ENCODE measurements at places on chromosomes 3 and 15.

GRCh38 chr15:40430271-40430805 lies 10.4 kb upstream of the BAHD1 start:
- no peak for DNase-seq

GRCh38 chr15:85329561-85330422 lies 50.6 kb upstream of the AKAP13 start:
- DNase-seq = peak; percentile 51

DNA sequence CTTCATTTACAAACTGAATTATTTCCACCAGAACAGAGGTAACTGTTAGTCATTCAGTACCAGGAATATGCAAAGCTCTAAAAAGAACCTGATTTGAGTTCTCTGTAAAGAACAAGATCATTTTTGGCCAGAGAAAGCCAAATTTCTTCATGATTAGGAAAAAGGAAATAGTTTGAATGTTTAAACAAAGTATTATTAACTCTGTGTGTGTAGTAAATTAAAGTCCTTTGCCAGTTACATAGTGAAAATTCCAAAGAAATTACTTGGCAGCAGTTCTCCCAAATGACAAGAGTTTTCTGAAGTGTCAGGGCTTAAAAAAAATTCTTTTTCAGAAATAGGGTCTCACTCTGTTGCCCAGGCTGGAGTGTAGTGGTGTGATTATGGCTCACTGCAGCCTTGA lies 24.5 kb downstream of the QTRT2 start:
- no peak for DNase-seq

DNA sequence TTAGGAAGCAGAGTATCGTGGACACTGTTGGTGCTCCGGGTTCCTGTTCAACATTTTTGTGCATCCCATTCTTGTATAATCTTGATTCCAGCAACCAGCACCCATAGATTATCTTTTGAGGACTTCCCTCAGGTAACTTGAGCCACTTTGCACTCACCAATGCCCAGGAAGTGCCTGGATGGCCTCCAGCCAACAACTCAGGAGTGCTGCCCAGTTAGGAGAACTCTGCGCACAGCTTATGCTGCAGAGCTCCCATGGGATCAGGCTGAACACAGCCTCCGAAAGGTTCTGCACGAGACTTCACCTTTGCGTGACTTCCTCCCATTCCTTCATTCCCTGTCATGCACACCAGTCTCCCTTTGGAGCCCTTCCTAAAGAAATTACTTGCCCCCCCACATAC lies 64.3 kb upstream of the LRRN1 start:
- no peak for DNase-seq

DNA sequence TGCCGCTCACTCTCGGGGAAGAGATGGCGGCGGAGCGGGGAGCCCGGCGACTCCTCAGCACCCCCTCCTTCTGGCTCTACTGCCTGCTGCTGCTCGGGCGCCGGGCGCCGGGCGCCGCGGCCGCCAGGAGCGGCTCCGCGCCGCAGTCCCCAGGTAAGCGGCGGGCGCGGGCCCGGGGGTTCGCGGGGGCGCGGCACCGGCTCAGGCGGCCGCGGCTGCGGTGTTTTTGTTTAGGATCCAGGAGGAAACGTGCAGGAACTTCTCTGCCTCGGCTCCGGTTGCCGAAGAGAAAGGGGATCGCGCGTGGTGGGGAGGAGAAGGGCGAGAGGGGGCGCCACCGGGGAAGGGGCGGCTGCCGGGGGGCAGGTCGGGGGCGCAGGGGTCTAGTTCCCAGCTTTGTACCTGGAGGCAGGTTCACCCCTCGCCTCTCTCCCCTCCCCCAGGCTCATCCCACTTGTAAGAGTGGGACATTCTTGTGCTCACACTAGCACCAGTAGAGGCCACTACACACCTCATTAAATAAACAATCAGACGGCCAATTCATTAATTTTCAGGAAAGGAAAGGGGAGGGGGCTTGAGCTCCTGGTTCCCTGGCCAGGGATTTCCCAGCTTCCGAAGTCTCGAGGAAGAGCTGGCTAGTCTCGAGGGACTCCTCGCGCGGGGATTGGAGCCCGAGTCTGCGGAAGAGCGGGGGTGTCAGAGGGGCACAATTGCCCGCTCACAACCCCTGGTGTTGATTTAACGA lies 562 bp downstream of the NEO1 start:
- peak; percentile 23 for DNase-seq

- DNase-seq = no peak
Observed at GRCh38 chr3:149528340-149528650, 53.8 kb downstream of the TM4SF4 start.
